ENCODE measurements at places on chromosomes 7 and 10.

DNA sequence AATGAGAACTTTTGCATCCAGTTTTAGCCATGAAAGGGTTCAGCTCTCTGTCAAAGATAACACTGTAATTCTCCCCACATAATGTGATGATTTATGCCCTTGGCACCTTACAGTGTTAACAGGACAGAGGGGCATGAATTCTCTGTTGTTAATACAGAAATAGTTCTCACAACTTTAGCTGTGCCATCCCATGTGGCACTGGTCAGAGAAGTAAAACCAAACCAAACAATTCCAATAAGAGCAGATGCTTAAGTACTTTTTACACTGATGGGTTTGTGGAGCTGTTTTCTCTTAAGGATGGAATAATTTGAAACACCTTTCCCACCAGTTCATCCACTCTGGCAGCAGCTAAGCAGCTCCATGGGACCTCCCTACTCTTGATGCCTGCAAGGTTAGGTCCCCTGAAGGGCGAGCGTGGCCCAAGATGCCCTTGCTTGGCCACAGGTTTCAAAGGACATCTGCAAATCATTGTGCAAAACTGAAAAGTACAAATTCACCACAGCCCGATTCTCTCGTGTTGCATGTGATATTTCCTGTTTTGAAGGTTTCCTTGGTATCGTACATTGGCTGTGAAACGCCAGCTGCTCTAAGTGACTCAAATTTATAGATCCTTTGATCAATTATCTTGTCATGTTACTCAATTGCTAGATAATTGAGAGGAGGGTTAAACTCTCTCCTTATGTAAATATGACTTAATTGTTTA is 82.5 kb upstream of the CREB5 start:
- no peak for DNase-seq

- DNase-seq, result no peak
Measured at GRCh38 chr10:67807855-67808456, 30.0 kb downstream of the DNAJC12 start.

DNA sequence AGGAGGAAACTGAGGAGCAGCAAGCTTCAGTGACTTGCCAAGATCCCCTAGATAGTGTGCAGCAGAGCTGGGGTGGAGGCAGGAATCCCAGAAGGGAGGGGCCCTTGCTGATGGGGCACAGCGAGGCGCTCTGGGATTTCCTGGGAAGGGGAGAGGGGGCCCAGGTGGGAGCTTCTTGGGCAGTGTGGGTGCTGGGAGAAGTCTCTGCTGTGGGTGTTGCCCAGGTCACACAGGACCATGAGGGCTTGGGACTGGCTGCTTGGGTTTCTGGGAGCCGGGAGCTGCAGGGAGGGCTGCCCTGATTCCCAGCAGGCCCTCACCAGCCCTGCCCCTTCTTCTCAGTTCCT is 55.2 kb downstream of the TSPAN15 start:
- DNase-seq, result no peak

DNA sequence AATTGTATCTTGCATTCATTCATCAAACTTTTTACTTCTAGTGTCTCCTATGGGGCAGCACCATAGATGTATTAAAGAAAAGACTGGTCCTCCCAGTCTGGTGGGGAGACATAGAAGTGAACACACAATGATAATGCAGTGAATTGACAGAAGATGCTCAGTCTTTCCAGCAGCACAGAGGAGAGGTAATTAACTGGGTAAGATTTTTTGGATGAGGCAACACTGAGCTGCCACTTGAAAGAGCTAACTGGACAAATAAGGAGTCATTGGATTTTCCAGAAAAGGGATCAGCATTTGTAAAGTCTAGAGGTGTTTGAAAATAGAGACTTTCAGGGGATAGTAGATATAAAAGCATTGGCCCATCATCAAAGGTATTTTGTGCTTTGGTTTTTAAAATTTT is 7.2 kb upstream of the ITPRIP start:
- no peak for DNase-seq
